Anterior cingulate cortex (tissue), 58 donors: ENCODE measurements at places on chromosomes 6 and 20.

GRCh38 chr6:143757346-143757832, 79.6 kb downstream of the PHACTR2 start:
- DNase-seq = no peak

GRCh38 chr20:2995796-2996195, 47.6 kb upstream of the GNRH2 start:
- DNase-seq = no peak

DNA sequence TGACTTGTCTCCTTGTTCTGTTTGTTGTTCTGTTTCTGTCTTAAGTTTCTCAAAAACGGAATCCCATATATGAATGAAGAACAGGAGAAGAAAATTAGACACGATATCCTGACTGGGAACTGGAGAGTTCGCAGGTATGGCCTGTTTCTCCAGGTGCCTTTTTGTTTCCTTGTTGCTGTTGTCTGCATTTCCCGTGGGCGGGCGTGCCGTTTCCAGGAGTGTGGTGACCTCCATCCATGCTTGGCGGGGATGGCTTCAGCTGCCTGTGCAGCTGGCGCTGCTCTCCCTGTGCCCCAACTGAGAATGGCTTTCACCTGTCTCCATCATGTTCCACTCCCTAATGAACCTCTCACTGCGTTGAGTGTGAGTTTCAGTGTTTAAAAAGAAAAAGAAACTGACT, 4.4 kb downstream of the PNLDC1 start:
- DNase-seq = no peak

DNA sequence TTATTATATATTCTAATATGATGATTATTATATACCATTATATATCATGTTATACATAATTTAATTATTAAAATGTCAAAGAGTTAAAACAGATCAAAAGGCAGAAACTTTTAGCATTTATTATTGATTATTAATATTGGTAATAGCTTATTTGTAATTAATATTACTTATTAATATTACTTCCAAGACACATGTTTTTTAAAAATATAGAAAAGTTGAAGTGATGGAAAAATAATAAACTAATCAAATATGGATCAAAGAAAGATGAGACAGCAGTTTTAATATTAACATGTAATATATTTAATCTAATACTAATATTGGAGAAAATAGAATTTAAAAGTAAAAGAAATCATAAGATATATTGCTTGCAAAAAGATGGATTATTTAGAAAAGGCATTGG, 154.6 kb upstream of the TAB2 start:
- no peak for DNase-seq

DNA sequence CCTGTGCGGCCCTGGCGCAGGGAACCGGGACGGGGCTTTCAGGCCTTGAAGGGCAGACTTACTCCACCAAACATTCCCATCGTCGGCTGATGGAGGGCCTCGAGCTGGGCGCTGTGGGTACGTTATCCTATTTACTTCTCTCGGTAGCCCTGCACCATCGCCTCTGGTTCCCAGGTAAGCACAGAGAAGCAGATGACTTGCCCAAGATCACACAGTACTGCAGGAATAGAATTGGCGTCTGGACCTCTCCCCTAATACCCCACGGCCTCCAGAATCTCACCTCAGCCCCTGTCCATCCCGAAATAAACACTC, 46.4 kb downstream of the PDYN start:
- no peak for DNase-seq

GRCh38 chr20:31547017-31547675, 32.9 kb downstream of the HM13 start:
- peak; percentile 74 for DNase-seq

- no peak for DNase-seq
These were observed 1.0 kb downstream of the NR2E1 start for GRCh38 chr6:108166664-108167448.

GRCh38 chr6:95325916-95326315, 251.4 kb upstream of the MANEA start:
- DNase-seq = no peak

DNA sequence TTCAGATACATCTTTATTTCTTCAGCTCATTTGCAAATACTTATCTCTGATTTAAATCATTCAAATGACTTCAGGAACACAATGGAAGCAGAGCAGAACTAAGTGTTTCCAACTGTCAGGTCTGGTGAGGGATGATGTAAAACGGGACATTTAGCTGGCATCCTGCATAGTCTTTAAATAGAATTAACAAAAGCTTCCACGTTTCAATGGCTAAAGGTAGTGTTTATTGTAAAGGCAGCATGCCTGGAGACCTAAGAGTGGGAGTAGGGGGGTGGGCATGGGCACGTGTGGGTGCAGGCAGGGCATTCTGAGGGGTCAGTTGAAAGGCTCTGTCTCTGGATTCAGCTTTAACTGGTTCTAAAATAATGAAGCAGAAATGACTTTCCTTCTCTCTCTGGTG, 174.9 kb downstream of the PLCB1 start:
- DNase-seq = no peak

- no peak for DNase-seq
These were observed 86.0 kb downstream of the CBLN4 start for GRCh38 chr20:55919319-55919718.

DNA sequence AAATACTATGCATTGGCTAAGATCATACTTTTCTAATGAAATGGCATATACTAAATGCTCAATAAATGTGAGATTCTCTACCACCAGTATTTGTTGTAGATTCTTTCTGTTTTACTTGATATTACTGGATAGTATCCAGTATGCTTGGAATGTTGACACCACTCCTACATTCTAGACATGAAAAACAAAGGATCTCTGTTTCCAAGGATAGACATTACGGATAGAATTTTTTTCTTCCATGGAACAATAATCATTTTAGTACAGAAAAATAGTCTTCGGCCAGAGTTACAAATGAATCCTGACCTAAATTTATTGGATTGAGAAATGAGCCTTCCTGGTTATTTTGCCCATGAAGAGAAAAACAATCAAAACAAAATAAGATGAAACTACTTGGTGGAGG, 258.2 kb upstream of the NT5E start:
- no peak for DNase-seq

GRCh38 chr6:30112402-30112994, 392 bp downstream of the TRIM31 start:
- no peak for DNase-seq

DNA sequence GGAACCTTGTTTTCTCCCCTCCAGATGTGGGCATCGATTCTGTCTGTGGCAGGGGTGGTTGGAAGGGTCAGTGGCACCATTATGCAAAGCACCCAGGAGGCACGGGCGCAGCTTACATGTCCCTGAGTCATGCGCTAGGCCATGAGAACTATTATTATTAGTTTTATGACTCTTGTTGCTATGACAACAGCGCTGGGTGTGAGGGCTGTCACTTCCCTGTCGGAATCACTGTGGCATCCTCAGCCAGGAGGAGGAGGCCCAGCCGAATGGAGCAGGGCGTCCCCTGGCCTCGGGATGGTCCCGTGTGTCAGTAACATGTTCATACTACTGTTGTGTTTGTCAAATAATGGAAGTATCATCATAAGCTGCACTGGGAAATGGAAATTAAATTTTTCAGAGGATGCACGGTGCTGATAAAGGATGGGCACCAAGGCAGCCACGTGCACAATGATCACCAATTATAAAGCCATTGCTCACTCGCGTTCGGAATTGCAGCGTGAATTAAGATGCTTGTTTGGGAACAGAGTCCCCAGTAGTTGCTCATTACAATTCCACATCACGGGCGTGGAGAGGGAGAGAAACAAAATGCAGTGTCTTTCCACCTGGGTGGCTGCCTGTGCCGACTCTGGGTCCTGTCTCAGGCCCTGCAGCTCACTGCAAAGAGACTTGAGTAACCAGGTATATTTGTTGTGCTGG, 247.9 kb downstream of the CDH4 start:
- no peak for DNase-seq

DNA sequence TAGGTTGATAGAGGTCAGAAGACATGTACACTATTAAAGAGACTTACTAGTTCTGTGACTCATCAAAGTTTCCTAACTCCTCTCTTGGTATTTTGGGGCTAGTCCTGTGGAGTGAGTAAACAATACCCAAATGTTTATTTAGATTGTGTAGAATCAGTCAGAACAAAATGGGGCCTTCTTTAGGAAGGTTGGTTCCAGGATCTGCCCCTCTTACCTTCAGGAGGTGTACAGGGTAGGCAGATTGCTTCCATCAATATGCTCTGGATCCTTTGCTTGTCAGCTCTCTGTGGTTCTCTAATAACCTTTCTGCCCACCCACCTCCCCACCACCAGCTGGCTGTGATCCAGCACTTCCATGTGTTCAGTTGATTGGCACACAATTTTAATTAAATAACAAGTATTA, 107.0 kb downstream of the POPDC3 start:
- no peak for DNase-seq

DNA sequence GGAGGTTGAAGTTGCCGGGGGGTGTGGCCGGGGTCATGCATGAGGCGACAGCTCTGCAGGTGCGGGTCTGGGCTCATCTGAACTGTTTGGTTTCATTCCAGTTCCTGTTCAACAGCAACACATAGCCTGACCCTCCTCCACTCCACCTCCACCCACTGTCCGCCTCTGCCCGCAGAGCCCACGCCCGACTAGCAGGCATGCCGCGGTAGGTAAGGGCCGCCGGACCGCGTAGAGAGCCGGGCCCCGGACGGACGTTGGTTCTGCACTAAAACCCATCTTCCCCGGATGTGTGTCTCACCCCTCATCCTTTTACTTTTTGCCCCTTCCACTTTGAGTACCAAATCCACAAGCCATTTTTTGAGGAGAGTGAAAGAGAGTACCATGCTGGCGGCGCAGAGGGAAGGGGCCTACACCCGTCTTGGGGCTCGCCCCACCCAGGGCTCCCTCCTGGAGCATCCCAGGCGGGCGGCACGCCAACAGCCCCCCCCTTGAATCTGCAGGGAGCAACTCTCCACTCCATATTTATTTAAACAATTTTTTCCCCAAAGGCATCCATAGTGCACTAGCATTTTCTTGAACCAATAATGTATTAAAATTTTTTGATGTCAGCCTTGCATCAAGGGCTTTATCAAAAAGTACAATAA, 72.5 kb downstream of the PTPN1 start:
- DNase-seq = no peak

DNA sequence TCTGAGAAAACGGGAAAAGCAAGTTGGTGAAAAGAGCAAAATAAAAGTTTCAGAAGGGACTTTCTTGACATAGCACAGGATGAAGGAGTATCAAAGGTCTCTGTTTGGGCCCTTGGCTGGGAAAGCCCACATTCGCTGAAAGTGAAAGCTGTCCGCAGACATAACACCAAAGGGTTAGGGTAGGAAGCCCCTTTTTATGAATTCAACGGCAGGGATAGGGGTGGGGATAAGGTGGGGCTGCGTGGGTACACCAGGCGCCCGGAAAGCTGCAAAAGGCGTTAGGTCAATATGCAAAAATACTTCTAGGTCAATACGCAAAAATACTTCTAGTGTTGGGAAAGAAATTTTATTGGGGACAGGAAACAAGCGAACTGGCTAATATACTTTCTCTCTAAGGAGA, 135.1 kb downstream of the OR2B2 start:
- DNase-seq = no peak
